ENCODE measurements at places on chromosomes 11 and 22.

- DNase-seq, result no peak
These were observed 308.9 kb downstream of the NXPE2 start for GRCh38 chr11:114987186-114987760.

GRCh38 chr11:96474263-96474662 is 84.5 kb downstream of the JRKL start:
- no peak for DNase-seq

DNA sequence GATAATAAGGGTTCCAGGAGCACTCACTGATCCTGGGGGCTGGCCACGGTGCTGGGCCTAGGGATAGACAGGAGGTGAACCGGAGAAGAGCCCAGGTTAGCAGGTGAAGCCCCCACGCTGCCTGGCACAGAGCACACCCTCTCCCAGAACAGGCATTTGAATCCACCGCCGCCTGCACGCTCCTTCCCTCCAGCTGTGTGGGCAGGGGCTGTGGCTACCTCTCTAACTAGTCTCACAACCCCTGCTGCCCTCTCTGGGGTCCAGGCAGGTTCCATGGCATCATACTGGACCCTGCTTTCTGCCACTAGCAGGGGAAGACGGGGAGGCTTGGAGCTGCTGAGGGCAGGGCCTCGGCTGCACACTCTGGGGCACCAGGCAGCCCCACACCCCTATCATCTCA is 358.0 kb downstream of the CTTN start:
- DNase-seq, result no peak

DNA sequence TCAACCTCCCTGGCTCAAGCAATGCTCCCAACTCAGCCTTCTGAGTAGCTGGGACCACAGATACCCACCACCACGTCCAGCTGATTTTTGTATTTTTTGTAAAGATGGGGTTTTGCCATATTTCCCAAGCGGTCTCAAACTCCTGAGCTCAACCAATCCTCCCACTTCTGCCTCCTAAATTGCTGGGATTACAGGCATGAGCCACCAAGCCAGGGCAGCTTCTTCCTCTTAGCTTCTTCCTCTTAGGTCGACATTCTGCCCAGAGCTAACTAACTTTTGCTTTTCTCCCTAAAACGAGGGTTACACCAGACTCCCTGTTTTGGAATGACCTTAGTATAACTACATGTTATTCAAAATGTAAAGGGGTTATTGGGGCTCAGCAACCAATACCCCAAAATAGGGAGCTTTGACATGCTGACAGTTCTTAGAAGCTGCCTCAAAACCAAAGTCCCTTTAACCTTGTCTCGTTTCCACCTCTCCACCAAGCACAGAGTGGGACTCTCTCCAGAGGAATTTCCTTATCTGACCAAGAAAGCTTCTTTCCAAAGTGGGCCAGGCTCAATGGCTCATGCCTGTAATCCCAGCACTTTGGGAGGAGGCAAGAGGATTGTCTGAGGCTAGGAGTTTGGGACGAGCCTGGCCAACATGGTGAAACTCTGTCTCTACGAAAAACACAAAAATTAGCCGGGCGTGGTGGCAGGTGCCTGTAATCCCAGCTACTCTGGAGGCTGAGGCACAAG is 7.0 kb downstream of the HPS5 start:
- no peak for DNase-seq

DNA sequence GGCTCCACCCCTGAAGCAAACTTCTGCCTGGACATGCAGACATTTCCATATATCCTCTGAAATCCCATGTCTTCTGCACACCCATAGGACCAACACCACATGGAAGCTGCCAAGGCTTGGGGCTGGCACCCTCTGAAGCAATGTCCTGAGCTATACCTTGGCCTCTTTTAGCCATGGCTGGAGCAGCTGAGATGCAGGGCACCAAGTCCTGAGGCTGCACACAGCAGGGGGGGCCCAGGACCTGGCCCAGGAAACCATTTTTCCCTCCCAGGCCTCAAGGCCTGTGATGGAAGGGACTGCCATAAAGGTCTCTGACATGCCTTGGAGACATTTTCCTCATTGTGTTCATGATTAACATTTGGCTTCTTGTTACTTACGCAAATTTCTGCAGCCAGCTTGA is 34.5 kb downstream of the SYT9 start:
- DNase-seq, result no peak

DNA sequence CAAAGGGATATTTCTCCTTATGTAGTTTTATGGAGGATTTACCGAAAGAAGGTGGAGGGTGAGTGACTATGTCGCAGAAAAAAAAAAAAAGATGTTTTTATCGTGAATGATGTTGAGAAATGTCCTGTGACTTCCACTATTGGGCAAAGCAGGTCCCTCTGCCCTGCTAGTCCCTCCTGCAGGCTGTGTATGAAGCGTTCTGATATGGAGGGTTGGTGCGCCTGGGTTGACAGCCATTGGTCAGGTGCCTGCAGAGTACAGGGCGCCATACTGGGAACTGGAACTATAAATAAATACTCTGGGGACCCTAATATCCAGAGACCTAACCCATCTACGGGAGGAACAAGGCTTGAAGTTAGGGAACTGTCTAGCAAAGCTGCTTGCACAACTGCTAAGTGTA is 1.5 kb downstream of the IL17RA start:
- peak; percentile 35 for DNase-seq

GRCh38 chr22:42436404-42436803 is 4.2 kb upstream of the NFAM1 start:
- DNase-seq, result no peak

- DNase-seq, result no peak
These were observed 1.9 kb upstream of the ARHGAP8 start for GRCh38 chr22:44750481-44750880.

- DNase-seq, result no peak
These were observed 2.5 kb upstream of the SMARCB1 start for GRCh38 chr22:23784215-23784732.

DNA sequence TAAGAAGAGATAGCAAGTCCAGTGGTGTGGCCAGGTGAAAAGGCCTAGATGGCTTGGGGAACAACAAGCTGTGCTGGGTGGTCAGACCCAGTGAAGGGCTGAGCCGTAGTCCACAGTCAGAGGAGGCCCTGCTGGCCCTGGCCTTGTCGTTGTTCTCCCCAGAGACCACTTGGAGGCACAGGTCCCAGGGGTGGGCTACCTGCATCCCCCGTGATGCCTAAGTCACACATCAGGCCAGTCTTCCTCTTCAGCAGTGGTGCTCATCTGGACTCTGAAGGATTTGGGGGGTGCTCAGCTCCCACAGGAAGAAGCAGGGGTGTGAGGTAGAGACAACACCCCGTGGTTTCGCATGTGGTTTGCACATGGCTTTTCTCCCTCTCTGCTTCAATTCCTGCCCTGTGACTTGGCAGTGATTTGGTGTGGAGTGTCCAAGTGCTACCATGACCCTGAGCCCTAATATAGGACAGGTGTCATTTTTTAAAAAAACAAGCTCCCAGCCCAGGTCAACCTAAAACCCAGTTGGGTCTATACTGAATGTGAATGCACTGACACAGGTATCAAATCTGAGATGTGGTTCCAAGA is 51.0 kb downstream of the ALX4 start:
- no peak for DNase-seq

GRCh38 chr11:60767388-60767811 is 10.7 kb downstream of the MS4A15 start:
- DNase-seq, result peak; percentile 19

DNA sequence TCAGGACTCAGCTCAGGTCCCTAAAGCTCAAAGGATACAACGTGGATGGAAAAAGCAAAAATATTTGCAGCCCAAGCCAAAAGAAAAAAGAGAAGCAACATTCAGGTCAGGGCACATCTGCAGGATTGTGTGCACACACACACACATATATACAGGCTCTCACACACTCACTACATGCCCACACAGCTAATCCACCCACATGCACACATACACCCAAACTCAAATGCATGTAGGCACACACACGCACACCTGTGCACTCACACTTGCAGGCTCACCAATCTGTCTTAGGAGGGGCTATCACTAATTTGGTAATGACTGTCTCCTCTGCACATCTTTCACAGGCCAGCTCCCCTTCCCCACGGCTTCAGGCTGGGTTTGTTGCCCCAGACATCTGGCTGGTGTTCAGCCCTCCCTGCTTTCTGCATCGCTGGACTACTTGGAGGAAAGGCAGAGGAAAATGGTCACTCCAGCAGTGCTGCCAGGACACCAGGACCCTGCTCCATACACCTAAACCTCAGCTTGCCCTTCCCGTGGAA is 103.6 kb upstream of the DRD2 start:
- no peak for DNase-seq
